ENCODE measurements at places on chromosomes 13 and 19. TPM values are rescaled to one million over a fixed set of nuclear protein-coding genes. Genes with fewer than 3 reads are reported as not detected.

TLE2 gene
- total RNA-seq: 5.0 TPM

CEACAM3 gene
- total RNA-seq: not detected

MEF2B gene
- total RNA-seq: 5.2 TPM

ZNF562 gene
- total RNA-seq: 25.5 TPM

RPS15 gene
- 1,457 TPM for total RNA-seq

ZIC5 gene
- total RNA-seq: not detected

PRTN3 gene
- not detected for total RNA-seq

ZFP36 gene
- 107 TPM for total RNA-seq

MATK gene
- 31.8 TPM for total RNA-seq

TMEM143 gene
- 26.1 TPM for total RNA-seq

GPR12 gene
- total RNA-seq: not detected

SIGLEC10 gene
- total RNA-seq: 0.96 TPM

CYP2A7 gene
- total RNA-seq: not detected

AXL gene
- total RNA-seq: 0.11 TPM

INAFM1 gene
- 14.2 TPM for total RNA-seq

CALR3 gene
- not detected for total RNA-seq

MISP gene
- total RNA-seq: not detected

CRX gene
- not detected for total RNA-seq

CYP4F11 gene
- total RNA-seq: not detected

ZNF112 gene
- total RNA-seq: 0.30 TPM

CACNA1A gene
- total RNA-seq: 0.91 TPM

ZNF132 gene
- total RNA-seq: 7.4 TPM

ONECUT3 gene
- total RNA-seq: not detected

ADGRE3 gene
- total RNA-seq: not detected

SPINT2 gene
- total RNA-seq: 60.9 TPM

ZNF135 gene
- 3.8 TPM for total RNA-seq

GFY gene
- total RNA-seq: not detected

KISS1R gene
- total RNA-seq: 3.1 TPM

DIRAS1 gene
- not detected for total RNA-seq

PALM3 gene
- not detected for total RNA-seq
